ENCODE measurements at places on chromosomes 16 and 17.

DNA sequence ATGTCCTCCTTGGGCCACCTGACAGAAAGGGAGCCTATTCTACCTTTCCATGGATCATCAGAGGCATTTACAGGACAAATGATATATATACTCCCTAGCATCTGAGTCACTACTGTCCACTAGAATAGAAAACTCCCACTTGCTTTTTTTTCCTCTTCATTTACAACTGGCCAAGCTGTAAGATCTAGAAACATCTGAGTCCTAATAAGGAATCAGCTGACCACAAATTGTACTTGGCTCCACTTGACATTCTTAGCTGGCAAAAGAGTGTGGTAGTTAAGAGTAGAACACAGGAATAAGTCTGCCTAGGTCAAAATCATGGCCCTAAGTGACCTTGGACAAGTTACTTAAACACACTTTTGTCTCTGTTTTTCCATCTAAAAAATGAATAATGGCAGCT lies 5.2 kb downstream of the RUSF1 start:
- no peak for DNase-seq

DNA sequence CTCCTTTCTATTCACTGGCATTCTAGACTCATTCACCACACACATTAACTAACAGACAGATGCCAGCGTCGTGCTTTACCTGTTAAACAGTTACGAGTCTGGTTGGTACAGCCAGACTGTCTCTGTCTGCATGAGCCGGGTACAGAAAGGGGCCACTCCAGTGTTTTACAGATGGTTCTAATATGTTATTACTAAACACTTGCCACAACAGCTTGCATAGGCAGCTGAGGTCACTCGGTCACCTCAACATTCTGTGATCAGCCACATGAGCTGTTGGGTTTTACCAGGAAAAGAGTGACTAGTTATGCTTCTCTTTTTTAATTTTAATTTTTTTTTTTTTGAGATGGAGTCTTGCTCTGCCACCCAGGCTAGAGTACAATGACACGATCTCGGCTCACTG lies 25.2 kb downstream of the CD300A start:
- DNase-seq, result peak; percentile 3

- no peak for DNase-seq
Measured at GRCh38 chr16:85986931-85987749, 88.2 kb downstream of the IRF8 start.

DNA sequence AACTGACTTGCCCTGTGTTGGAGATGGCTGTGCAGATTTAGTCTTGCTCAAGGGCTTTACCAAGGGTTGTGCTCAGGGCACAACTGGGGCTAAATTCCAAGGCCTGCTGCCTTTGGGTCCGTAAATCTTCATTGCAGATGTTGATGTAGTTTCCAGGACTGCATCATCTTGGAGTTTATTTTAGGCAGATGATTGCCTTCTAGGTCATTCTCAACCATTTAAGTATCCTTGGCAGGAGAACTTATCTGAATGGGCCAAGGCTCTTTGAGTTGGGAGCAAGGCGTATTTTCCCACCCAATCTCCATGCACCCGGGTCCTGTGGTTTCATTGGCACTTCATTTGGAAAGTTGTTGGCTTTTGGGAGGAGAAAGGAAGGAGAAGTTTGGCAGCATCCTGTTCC lies 200.3 kb downstream of the MSI2 start:
- no peak for DNase-seq

GRCh38 chr16:4091240-4092012 lies 24.8 kb downstream of the ADCY9 start:
- DNase-seq, result no peak

- no peak for DNase-seq
Measured at GRCh38 chr16:87153326-87153725, 163.9 kb downstream of the C16orf95 start.

GRCh38 chr17:49766918-49767530 lies 3.1 kb upstream of the FAM117A start:
- no peak for DNase-seq

DNA sequence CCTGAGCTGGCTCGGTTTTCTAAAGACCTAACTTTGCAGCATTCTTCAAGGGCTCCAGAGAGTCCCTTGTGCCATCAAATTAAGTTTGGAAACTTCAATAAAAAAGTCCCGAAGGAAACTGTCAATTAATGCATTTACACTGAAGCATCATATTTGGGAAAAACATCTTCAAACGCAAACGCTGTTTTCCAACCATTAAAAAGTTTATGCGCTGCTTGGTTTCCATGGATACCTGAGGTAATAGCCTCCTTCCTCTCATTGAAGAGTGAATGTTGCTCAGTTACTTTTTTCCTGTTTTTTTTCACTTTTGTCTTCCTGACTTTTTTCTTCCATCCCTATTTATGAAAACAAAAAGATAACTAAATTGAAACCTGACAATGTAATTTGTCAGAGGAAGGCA lies 399.1 kb downstream of the MAF start:
- DNase-seq, result no peak

DNA sequence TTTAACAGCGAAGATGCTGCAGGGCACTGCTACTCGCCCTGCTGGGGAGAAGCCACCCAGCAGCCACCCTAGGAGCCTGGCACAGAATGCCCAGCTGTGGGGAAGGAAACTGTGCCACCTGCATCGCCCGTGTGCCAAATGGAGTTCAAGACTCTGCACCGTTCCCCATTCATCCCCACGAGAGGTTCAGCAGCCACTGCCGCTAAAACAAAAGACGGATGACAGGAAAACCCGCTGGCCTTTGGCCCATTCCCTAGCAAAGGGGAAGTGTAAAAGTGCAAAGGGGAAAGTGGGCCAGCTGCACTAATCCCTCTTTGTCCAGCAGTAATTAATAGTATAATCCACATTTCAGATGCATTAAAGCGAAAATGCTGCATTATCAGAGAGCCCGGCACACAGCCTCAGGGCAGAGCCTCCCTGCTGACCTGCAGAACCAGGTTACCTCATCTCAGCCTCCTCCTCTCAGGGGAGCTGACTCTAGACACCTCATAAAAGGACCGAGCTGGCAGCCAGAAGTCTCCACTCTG lies 37.7 kb downstream of the ZFHX3 start:
- DNase-seq, result no peak

GRCh38 chr16:29688172-29688571 lies 9.2 kb downstream of the QPRT start:
- no peak for DNase-seq

GRCh38 chr17:29760279-29761039 lies 137.7 kb upstream of the CORO6 start:
- peak; percentile 25 for DNase-seq

DNA sequence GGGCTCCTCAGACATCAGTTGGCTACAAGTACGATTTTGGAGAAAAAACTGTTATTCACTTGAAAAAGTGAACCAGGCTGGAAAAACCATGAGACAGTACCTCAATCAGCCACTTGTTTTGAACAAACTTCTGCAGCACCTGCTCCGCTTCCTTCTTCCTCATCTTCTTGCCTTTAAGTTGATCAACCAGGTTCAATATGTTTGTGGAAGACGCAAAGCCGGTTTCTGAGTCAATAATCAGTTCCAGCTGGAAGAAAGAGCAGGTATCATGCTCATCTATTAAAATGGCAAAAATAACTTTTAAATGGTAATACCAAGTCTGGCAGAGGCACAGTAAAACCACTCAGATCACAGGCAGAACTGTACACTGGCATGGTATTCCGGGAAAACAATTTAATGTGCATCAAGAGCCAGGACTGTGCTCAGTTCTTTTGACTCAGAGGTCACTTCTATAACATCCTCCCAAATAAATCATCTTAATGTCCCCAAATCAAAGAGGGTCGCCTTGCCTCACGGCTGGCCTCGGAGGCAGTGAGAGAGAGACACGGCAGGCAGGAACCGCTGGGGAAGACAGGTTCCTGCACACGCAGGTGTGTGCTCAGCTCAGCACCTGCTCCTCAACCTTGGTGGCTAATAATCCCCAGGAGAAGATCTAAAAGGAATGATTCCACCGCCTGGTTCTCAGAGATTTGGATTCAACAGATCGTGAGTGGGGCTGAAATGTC lies 29.7 kb downstream of the KDM8 start:
- DNase-seq, result no peak

- no peak for DNase-seq
Measured at GRCh38 chr17:44272954-44273353, 5.0 kb upstream of the SLC4A1 start.

GRCh38 chr16:85259115-85259831 lies 147.0 kb upstream of the CIBAR2 start:
- no peak for DNase-seq

- no peak for DNase-seq
Measured at GRCh38 chr17:49955157-49955556, 13.8 kb upstream of the DLX4 start.

- DNase-seq, result no peak
Measured at GRCh38 chr16:78179666-78180065, 80.2 kb downstream of the WWOX start.

- DNase-seq, result peak; percentile 76
Measured at GRCh38 chr17:2239882-2240430, 63.6 kb downstream of the SMG6 start.

- DNase-seq, result no peak
Measured at GRCh38 chr17:47714773-47715396, 18.2 kb upstream of the TBX21 start.

DNA sequence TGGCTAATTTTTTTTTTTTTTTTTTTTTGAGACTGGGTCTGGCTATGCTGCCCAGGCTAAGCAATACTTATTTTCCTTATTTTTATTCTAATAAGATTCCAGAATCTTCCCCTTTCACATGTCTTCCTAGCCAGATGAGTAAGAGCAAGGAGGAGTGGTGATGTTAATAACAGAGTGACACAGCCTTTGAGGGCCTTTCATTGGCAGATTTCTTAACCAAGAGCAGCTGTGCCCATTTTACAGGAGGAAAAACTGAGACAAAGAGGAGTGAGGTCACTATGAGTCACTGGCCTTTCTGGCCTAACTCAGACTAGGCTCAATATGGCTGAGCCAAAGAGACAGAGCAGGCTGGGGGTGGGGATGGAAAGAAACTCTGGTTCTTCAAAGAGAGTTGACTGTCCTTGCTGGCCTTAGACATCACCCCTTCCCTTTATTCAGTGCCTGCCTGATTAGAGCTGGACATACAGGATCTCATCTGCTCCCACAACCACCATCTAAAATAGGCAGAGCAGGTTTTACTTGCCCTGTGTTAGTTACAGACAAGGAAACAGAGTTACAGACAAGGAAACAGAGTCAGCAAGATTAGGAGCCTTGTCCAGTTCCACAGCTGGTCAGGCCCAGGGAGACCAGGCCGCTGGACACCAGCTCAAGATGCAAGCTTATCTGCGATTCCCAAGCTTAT lies 50.0 kb upstream of the TOB1 start:
- no peak for DNase-seq

DNA sequence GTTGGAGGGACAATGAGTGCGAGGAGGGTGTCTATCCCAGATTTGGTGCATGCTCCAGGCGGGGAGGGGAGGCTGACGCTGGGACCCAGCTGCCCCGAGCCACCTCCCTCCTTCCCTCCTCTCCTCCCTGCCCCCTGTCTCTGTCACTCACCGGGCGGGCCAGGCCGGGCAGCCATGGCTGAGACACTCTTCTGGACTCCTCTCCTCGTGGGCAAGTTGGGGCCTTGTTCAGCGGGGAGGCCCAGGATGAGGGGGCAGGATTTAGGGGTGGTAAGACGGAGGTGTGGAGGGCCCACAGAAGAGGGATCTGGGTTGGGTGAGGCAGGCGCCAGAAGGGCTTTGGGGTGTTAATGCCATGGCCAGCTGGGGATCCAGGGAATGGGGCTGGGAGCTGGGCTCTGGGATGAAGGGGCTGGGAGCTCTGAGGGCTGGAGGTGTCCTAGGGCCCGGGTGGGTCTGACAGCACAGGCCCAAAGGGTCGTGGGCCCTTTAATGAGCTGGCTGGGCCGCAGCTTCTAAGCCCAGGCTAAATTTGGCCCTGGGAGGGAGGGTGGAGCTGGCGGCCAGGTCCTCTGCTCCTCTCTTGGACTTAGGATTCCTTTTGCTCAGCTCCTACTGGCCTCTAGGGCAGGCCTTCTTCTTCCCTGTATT lies at the start of gene SGCA:
TSS of gene SGCA (plus strand) at position 139 of the 651 bp plus-strand sequence. CDS start at position 175, 36 bp downstream.
- no peak for DNase-seq

GRCh38 chr16:80791411-80791810 lies 13.0 kb downstream of the CDYL2 start:
- DNase-seq, result no peak

GRCh38 chr17:35900280-35900679 lies 20.1 kb upstream of the CCL5 start:
- no peak for DNase-seq

DNA sequence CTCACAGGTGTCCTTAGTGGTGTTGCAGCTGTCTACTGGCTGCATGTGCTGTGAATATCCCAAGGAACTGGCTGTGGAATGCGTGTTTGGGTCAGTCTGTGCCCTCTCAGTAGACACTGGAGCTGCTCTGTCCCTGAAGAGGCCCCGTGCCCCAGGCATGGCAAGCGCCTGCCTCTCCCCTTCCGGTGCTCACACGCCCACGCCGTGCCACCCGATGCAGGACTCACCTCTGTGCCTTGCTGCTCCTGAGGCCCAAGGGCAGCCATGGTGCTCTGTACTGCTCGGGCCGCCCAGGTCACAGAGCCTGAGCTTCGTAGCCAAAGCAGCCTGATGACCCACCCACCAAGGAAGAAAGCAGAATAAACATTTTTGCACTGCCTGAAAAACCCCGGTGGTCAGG lies 10.0 kb downstream of the RGS11 start:
- no peak for DNase-seq

GRCh38 chr16:69613378-69614154 lies 47.8 kb downstream of the NFAT5 start:
- no peak for DNase-seq

GRCh38 chr16:10558746-10559641 lies 21.4 kb downstream of the EMP2 start:
- DNase-seq, result peak; percentile 87

DNA sequence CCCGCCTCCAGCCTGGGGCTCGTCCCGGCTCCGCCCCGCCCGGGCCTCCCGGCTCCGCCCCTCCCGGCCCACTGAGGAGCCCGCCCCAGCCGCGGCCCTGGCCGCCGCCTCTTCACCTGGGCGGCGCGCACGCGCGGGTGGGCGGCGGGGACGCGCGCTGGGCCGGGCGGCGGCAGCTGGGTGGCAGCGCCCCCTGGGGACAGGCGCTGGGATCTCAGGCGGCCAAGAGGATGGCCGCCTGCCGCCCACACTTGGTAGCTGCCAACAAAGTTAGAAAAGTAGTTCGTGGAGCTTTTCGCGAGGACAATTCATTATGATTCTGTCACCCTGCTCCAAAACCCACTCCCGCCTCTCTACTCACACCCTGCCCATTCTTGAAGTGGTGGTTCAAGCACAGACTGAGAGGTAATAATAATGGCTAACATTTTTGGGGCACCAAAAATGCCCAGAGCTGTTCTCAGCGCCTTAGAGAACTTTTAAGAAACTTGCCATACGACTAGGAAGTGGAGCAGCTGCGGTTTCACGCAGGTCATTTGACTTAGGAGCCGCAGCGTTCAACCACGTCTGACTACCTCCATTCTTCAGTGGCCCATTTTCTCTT lies 340 bp upstream of the MYO1D start:
- peak; percentile 99 for DNase-seq

GRCh38 chr16:86594721-86595120 lies 16.4 kb downstream of the FOXL1 start:
- no peak for DNase-seq

- DNase-seq, result peak; percentile 21
Measured at GRCh38 chr17:29347831-29348629, 42.1 kb upstream of the TAOK1 start.

GRCh38 chr17:2137342-2138098 lies 82.6 kb downstream of the HIC1 start:
- peak; percentile 87 for DNase-seq
